Body of pancreas (tissue), 4 donors: ENCODE measurements at places on chromosomes 6 and 20.
A peak's percentile ranks its signal among the peaks of the same experiment; 100 is the strongest.

DNA sequence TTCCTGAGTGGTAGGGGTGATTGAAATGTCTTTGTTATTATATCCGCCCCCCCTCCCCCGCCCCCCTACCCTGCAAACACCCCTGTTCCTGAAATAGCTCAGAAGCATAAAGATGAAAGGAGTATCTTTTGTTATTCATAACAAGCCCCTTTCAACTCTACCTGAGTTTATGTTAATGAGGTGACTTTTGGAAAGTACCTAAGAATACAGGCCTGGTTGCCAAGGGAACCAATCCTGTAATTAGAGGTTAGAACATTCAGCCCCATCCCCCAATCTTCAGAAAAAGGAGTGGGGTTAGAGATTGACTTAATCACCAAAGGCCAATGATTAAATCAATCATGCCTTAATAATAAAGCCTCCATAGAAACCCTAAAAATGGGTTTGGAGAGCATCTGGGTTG is 979.2 kb upstream of the GJE1 start:
- DNase-seq = no peak

- no peak for DNase-seq
Observed at GRCh38 chr6:104284872-104285271, 574.8 kb downstream of the HACE1 start.

- DNase-seq = no peak
Observed at GRCh38 chr6:80356000-80356399, 249.5 kb downstream of the BCKDHB start.

- no peak for DNase-seq
Observed at GRCh38 chr20:46621492-46621891, 29.8 kb downstream of the SLC13A3 start.

DNA sequence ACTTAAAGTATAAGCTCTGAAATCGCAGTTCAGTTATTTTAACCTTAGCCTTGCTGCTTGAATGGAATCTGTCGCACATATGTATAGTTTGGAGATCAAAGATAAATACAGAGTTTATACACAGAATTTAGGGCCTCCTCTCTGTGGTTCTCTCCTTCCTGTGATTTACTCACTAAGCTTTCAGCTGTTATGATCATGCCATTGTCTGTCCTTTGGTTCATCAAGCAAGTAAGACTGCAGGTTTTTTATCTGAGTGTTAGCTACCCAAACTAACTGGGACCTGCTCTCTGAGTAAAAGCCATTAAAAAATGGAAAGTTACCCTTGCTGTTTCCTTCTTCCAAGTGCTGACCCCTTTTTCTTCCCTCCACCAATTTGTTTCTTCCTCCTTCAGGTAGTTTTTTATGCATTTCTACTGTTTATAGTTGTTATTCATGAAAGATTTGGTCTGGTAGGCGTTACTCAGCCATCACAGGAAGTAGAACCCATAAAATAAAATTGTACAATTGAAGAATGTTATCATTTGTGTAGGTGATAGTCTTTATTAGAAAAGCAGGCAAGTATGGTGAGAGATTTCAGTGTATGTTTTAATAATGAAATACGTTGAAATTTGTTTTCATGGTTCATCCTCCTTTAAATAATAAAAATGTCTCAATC is 33.7 kb upstream of the SUMO4 start:
- DNase-seq = no peak

DNA sequence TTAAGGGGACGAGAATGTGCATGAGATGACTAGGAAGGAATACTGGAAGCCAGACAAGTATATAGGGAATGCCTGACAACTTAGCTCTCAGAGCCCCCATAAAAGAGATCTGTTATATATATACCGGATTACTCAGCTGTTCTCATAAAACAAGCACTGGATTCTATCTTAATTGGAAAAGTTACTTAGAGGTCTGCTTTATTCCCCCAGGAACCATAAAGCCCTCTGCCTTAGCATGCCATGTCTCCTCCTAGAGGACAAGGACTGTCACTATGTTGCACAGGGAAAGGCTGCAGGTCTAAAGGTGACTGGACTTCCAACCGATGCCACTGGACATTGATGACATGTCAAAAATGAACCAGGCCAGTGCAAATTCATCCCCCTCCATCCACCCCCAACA is 6.4 kb downstream of the EXOC2 start:
- no peak for DNase-seq

GRCh38 chr6:107642095-107642860 is 152.4 kb downstream of the SOBP start:
- DNase-seq = no peak

- no peak for DNase-seq
Observed at GRCh38 chr20:7866285-7866684, 74.0 kb downstream of the HAO1 start.

- no peak for DNase-seq
Observed at GRCh38 chr20:57559289-57559634, 1.6 kb upstream of the PCK1 start.

GRCh38 chr6:134605034-134605433 is 287.1 kb upstream of the SGK1 start:
- no peak for DNase-seq

GRCh38 chr6:129749749-129750120 is 39.8 kb upstream of the ARHGAP18 start:
- no peak for DNase-seq

- peak; percentile 17 for DNase-seq
Observed at GRCh38 chr6:138377844-138378243, at the start of gene SMIM28. TSS of gene SMIM28 (plus strand) at chr6:138377905. CDS start at chr6:138378073, 168 bp downstream.

GRCh38 chr6:57183336-57183735 is 11.2 kb downstream of the BAG2 start:
- DNase-seq = no peak

- DNase-seq = no peak
Observed at GRCh38 chr6:52591832-52592231, 15.0 kb upstream of the TRAM2 start.

DNA sequence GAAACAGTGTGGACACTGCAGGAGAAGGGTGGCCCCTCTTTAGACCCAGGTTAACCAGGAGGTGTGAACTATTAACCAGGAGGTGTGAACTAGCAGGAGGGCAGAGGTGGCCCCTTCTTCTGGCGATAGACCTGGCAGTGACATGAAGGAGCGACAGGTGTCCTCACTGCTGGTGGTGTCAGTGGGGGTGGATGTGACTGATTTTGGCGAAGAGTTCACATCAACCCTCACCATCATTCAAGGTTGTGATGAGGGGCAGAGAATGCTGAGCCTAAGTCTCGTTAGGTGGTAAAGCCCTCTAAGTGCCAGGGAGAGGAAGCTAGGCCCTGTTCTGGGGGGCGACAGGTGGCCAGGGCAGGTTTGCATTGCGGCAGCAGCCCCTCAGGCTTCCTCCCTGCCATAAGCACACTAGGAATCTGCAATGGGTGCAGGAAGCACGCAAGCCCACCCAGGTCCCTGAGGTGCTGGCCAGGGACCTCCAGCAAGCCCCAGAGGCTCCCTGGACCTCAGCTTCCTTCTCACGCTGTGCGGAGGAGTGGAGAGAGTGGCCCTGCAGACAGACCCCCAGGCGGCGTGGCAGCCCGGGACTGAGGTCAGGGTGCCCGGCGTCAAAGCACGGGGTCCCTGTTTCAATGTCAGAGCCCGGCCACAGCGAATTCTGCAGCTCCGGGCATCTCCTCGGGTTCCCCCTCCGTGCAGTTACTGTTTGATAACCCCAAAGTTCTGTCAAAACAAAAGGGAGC is 13.7 kb downstream of the NPEPL1 start:
- DNase-seq = peak; percentile 2

DNA sequence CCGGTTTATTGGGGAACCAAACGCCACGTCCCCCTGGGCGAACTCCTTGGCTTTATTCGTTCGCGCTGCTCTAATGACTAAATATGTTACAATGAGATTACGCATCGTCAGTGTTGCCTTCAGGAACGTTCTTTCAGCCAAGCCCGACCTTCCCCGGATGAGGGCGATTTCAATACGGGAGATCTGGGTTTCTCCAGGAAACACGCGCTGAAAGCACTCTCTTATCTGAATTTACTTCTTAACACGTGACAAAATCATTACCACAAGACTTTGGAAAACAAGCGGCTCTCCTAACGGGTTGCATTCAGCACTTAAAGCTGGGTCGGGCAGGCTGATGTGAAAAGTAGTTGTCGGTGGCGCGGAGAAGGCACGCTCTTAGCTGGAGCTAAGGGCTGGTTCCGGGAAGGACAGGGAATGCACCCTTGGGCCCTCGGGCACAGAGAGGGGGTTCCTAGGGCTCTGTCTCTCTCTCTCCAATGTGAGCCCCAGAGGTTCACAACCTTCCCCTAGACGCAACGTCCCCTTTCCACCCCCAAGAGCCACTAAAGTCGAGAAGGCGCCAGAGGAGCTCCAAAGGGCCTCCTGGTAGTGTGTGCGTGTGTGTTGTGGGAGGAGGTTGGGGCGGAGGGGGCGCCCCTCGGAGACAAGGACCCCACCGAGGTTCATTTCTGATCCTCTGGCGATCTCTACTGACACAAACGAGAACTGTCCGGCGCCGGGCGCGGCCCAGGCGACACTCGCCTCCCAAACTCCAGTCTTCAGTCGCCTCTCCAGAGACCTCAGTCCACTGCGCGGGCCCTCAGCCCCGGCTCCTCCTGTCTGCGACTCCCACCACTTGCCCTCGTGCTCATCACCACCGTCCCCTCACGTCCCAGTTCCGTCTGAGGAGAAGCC is 7.1 kb upstream of the NKX2-2 start:
- DNase-seq = no peak

GRCh38 chr20:62303062-62303339 is 204 bp downstream of the ADRM1 start:
- no peak for DNase-seq

DNA sequence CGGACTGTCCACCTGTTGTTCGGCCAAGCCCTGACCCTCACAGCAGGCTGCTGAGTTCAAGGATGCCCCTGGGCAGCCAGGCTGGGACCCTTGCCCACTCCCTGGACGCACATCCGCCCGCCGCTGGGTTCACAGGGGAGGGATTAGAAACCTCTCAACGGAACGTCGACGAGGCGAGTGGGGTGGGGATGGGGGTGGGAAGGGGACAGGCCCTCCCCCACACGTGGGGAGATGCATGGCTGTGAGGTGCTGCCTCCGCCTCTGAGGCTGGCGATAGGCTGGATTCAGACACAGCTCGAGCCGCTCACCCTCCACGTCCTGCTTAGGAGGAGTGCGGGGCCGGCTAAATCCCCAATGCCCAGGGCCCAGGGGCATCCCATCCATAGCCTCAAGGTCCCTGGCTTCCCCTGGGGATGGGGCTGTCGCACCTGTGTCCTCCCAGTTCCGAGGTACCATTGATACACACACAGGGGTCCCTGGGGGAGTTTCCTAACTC is 90.6 kb upstream of the BHLHE23 start:
- no peak for DNase-seq

DNA sequence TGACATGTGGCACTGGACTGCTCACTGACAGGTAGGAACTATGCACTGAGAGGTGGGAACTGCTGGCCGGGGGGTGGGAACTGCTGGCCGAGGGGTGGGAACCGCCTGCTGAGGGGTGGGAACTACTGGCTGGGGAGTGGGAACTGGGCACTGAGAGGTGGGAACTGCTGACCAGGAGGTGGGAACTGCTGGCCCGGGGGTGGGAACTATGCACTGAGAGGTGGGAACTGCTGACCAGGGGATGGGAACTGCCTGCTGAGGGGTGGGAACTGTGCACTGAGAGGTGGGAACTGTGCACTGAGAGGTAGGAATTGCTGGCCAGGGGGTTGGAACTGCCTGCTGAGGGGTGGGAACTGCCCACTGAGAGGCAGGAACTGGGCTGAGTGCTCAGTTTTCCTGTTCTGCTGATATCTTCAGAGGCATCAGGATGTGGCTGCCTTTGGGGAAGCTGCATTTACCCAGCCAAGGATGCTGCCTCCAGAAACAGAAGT is 90.2 kb downstream of the THBS2 start:
- no peak for DNase-seq
